ENCODE measurements at places on chromosomes 6 and 20.

- no peak for DNase-seq
Observed at GRCh38 chr6:42389736-42390135, 62.0 kb downstream of the TRERF1 start.

DNA sequence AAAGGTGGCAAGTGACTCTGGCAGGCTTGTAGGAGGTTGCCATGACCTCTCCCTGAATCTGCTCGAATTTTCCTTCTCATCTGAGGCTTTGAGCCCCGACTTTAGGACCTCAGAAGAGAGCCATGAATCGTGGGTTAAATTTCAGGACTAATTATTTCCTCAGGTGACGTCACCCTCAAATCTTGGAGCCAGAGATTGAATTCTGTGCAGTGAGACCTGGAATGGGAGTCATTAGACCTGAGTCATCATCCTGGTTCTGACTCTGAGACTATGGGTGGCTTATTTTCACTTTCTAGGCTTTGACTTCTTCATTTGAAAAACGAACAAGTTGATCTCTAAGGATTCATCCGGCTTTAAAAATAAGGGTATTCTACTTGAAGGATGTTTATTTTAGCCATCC is 48.5 kb upstream of the PDYN start:
- no peak for DNase-seq

DNA sequence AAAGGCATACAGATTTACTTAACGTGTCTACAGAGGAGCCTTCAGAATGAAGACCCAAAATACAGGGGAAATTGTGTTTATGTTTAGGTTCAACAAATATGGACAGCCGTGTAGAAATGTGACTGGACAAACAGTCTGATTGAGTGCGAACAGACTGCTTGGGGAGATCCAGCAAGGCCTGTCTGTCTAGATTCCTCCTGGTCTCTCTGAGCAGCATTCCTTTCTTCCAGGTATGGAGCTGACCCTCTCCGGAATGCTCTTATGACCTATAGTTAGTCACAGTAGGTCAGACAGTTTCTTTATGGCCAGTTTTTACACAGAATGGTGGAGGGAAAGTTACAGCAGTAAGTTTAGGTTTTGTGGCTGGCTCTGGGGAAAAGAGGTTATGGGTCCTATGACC is 9.0 kb downstream of the RIN2 start:
- no peak for DNase-seq

DNA sequence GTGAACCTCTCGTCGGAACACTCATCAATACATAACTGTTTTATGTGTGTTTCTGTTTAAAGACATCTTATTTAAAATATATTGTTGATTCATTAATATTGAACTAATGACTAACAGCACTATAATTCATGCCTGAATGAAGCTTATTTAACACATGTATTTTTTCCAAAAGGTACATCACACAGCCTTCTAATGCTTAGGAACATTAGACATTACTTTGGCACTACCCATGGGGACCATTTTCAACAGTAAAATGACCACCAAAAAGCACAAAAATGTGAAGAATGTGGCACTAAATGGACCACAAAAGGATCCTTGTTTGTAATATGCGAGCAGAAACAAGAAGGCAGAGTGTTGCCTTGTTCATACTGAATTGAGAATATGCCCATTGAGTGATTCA is 109.2 kb downstream of the CEP57L1 start:
- no peak for DNase-seq

- no peak for DNase-seq
Observed at GRCh38 chr6:141969201-141969600, 163.5 kb upstream of the GJE1 start.

DNA sequence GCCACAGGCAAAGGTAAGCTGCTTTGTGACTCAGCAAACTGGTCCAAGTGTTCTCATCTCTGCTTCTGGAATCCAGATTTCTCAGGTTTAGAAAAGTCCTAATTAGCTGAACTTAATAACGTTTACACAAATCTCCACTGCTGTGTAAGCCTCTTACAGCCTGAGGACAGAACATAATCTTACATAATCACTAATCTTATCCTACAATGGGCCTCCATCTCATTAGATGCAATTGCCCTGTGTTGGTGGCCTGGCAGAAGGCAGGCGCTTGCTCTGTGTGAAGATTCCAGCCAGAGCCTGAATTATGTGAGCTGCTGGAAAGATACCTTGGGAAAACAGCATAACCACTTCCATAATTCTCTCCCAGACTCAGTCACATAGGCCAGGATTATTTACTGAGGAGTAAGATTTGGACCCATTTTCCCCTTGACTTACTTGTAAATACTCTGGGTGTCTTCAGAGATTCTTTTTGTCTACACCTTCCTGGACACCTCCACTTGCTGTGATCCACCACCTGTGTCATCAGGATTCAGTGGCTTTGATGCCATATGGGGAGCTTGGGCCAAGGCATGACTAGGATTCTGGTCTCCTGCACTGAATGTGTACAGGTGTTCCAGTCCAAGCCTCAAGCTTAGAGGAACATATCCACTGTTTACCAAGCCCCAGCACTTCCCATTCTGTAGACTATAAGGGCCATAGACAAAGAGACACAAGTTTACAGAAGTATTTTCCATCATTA is 104.4 kb downstream of the C6orf118 start:
- no peak for DNase-seq

DNA sequence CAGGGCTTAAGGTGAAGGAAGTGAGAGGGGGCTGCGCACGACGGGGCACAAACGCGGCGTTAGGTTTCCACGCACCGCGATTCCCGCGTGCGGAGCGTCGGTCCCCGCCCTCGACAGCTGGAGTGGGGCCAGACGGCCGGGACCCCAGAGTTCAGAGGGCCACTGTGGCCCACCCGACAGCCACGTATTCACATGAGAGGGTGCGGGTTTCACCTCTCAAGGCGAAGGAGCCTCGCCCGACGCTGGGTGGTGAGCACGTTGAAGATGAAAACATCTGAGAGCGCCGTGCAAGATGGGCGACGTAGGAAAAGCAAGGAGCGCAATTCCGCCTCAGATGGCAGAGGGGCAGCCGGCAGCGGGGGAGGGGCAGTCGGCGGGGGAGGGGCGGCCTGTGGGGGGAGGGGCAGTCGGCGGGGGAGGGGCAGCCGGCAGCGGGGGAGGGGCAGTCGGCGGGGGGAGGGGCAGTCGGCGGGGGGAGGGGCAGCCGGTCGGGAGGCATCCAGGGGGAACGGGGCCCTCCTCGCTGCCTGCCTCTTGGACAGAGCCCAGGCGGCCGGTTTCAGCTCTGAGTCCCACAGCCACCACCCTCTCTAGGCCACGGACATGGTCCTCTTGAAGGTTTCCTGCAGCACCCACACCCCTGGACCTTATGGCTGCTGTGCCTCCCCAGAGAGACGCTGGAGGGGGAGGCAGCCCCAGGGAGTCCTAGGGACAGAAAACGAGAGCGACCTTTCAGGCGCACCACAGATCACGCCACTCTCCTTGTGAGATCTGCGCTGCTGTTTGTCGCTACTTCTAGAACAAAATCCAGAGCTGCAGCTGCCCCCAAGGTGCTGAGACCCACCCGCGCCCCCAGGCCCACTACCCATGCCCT is 113.7 kb downstream of the DLL1 start:
- DNase-seq: no peak

DNA sequence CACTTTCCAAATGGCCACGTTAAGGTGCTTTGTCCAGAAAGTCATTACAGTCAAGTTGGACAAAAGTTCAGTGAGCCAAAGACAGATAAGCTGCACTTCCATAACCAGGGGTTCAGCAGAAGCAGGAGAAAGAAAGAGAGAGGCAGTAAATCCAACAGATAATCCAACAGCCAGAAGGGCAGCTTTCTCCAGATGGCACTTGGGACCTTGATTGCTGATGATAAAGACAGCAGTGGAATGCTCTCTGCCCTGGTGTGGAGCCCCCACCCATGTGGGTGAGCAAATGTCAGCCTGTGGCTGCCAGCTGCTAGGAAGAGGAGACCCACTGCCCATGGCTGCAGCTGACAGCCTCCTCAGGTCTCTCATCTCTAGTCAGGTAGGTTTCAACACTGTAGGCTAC is 18.7 kb upstream of the NRSN1 start:
- DNase-seq: no peak

DNA sequence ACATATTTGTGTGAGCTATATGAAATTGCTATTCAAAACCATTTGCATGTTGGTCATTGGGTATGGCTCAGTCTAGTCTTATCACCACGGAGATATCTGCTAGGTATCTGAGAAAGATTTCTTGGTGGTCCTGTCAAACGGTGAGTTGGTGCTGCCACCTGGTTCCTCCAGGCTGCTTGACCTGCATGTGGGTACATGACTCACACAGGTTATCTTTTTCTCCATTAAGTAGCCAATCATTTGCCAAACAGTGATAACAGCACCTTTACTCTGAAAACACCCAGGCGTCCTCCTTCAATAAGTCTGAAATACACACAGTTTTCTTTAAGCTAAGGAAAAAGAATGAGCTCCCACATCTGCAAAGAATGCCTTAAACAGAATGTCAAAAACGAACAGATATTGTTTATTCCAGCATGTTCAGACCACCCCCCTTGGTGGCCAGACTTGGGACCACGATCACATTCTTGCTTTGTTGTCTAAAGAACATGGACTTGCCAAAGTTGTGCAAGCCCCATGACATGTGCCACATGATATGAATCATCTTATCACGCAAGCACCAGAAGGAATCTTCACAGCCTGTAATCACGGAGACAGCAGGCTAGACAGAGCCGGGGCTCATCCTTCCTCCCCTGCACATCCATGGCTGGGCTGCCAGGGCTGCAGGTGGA is 200.7 kb upstream of the THBS2 start:
- DNase-seq: no peak
